Stimulated activated CD8-positive, alpha-beta memory T cell treated with anti-CD3 and anti-CD28 coated beads, Interleukin-7, amount 100 ng/mL, for 4 hours (primary cell): ENCODE measurements at places on chromosomes 3 and 15.

DNA sequence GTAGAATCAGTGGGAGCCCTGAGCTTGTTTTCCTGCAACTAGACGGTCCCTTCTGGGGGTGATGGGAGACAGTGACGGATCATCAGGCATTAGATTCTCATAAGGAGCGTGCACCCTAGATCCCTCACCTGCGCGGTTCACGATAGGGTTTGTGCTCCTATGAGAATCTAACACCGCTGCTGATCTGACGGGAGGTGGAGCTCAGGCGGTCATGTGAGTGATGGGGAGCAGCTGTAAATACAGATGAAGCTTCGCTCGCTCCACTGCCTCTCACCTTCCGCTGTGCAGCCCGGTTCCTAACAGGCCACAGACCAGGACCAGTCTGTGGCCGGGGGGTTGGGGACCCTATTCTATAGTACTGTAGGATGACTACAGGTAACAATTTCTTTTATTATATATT lies 154.7 kb downstream of the CHSY1 start:
- no peak for DNase-seq

GRCh38 chr15:69536726-69537512 lies 84.3 kb downstream of the RPLP1 start:
- no peak for DNase-seq

DNA sequence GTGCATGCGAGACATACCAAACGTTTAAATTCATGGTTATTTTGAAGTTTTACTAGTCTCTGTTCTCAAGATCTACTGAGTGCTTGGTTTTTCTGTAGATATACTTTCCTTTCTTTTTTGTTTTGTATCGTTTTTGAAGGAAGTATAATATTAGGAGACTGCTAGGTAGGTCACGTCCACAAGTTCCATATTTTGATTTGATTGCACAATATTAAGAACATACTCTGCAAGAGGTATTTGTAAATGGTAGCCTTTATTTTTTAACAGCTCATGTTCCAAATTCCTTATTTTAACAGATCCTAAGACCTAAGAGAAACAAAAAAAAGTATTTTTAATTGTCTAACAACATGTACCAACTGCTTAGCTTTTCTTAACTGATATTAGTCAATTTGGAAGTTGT lies 156.7 kb downstream of the SERPINI1 start:
- DNase-seq, result no peak

DNA sequence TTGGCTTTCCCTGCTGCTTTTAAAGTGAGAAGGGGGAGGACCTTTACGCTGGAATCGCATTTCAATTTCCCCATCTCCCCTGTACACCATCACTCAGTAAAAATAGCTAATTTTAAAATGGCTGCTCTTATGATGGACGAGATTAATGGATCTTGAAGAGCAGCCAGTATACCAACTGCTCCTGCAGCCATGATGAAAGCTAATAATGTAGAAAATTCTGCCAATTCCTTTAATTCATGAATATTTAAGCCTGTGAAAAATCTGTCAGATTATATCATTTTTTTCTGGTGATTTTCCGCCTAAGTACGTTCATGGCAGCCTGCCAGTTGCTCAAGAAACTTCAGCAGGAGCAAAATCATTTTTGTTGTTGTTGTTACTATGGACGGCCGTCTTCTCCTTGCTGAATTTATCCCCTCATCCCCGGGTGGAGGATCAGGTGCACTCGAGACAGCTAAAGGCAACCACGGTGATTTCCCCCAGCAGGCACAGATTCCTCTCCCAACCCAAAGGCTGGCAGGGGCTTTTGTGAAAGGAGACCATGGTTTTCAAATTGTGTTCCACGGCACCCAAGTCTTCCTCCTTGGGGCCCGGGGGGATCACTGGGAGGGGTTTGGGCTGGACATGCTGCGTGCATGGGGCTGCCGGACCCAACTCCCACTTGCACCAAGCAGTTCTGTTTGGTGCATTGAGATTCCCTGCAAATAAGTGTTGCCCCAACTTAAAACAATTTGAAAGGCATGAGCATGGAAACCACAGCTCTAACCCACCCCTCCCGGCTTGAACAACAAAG lies 289.6 kb downstream of the UACA start:
- DNase-seq, result no peak

GRCh38 chr3:135532021-135532420 lies 433.5 kb upstream of the PPP2R3A start:
- no peak for DNase-seq

- DNase-seq, result no peak
Observed at GRCh38 chr15:81043935-81044575, 43.3 kb downstream of the TLNRD1 start.

DNA sequence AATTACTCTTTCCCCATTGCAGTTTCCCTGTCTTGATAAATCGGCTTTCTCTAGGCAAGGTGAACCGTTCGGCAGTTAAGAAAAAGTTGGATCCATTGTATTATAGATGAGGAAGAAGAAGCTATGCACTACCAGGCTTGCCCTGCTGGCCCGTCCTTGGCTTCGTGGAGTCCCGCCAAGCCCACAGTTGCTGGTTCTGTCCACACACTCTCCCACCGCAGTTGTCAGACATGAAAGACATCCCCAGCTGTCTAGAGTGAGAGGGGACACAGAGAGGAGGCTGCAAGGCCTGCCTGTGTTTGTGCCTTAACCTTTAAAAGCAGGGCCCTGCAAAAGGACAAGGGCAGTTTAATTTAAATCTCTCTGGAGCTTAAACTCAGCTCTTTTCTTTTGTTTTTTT lies 47.2 kb upstream of the PLCL2 start:
- DNase-seq, result no peak

DNA sequence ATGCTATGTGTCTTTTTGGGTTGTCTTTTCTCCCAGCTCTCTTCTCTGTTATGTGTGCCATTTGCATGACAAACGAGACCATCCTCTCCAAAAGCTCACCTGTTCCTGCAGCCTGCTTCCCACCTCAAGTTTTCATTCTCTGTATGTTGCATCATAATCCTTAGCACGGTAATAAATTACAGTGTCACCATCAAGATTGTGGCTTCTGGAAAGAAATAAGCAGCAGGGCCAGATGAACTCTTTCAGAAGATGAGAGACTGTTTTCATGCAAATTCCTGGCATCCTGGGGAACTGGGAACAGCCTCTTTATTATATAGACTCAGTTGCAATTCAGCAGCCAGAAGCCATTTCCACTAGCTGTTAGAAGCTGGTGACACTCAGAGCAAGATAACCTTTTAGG lies 436.7 kb downstream of the EPHB1 start:
- DNase-seq, result no peak

- DNase-seq, result no peak
Observed at GRCh38 chr3:72234391-72234790, 449.4 kb upstream of the PROK2 start.

DNA sequence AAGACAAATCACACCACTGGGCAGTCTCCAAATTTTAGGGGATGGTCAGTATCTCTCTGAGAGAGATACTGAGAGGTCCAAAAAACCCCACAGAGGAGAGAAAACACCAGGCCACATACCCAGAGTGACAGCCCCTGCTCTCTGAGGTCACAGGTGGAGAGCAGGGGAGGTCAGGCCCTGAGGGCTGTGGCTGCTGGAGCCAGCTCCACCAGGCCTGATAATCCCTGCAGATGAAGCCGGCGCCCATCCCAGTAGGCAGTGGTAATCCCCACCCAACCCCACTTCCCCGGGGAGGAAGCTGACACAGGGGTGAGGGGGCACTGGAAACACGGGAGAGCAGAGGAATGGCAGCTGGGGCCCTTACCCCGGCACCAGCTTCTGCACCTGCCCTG lies 31.2 kb upstream of the SRP14 start:
- DNase-seq, result no peak

DNA sequence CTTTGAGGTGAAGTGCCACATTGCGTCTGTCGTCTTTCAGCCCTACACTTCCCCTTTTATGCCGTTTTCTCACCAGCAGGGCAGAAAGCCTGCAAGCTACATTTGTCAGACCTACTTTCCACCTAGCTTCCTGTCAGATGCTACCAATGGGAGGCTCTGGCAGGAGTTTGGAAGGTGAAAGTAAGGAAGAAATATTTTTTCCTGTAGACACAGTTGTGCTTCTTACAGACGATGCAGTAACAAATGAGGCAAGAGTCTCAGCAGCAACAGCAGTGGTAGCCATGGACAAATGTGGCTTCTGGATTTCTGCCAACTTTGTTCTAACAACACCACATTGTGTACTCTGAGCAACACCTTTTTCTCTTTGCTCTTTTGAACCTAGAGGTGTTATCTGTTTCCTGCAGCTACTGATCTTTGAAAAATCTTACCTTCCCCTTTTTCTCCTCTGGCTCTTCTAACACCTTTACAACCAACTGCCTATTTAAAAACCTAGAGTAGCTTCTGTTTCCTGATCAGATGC lies 70.6 kb upstream of the STT3B start:
- no peak for DNase-seq

GRCh38 chr3:16063603-16064002 lies 110.9 kb upstream of the GALNT15 start:
- DNase-seq, result no peak

GRCh38 chr3:66938338-66938963 lies 59.7 kb upstream of the KBTBD8 start:
- DNase-seq, result no peak
